Cerebellum (tissue), 4 donors: ENCODE measurements at places on chromosomes 16 and 17. TPM values are rescaled to one million over a fixed set of nuclear protein-coding genes. Genes with fewer than 3 reads are reported as not detected.

The PRDM7 gene
- not detected for total RNA-seq

The MRPL38 gene
- total RNA-seq = 27.0 TPM

DNA sequence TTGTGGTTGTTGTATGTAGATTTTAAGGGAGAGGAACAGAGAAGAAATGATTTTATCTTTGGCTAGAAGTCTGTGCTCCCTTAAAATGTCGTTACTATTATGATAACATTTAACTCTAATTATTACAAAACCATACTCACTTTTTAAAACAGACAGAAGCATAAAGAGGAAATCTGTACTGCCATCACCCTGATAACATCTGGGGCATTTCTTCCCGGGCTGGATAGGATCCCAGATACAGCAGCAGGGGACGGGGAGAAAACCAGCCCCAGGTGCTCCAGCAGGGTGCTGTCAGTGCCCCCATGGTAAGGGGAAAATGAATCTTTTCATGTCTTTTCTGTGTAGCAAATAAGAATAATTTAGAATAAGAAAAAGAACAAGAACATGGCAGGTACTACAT lies 139.4 kb upstream of the IRX6 start:
- DNase-seq = no peak

DNA sequence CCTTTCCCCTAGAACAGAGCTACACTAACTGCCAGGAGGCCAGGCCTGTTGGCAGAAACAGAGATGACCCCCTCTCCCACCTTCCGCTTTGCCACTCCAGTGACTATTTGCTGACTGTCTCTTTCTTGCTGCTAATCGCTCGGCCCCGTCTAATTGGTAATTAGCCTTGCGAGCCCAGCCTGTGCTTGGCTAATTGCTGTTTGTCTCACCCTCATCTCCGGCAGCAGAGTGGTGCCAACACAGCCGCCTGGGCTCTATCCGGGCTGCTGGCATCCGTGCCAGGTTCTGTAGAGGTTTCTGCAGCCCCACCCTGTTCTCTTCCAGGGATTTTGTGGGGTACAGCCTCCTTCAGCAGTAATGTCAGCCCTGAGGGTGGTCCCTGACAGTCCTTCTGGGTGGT lies 27.4 kb upstream of the PHB1 start:
- DNase-seq = peak; percentile 52

GRCh38 chr16:52785653-52786052 lies 238.7 kb upstream of the TOX3 start:
- no peak for DNase-seq

DNA sequence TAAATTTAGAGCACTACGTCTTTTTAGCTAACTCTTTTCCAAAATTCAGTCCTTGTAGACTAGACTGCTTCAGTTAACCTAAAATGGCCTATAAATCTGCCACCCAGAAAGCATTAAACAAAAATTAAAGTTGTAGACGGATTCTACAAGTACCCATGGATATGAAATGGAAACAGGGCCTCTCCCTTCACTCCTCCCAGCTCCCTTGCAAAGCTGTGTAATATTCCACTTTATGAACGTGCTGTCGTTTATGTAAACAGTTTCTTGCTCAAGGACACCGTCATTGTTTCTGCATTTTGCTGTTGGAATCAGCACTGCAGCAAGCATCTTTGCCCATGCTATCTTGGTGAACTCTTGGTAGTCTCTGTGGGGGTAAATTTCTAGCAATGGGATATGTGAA lies 5.1 kb downstream of the MED9 start:
- DNase-seq = no peak
